AG20443 (cell line): ENCODE measurements at places on chromosomes 5 and 9.

- DNase-seq = no peak
Measured at GRCh38 chr5:74476819-74477453, 163.6 kb downstream of the ENC1 start.

DNA sequence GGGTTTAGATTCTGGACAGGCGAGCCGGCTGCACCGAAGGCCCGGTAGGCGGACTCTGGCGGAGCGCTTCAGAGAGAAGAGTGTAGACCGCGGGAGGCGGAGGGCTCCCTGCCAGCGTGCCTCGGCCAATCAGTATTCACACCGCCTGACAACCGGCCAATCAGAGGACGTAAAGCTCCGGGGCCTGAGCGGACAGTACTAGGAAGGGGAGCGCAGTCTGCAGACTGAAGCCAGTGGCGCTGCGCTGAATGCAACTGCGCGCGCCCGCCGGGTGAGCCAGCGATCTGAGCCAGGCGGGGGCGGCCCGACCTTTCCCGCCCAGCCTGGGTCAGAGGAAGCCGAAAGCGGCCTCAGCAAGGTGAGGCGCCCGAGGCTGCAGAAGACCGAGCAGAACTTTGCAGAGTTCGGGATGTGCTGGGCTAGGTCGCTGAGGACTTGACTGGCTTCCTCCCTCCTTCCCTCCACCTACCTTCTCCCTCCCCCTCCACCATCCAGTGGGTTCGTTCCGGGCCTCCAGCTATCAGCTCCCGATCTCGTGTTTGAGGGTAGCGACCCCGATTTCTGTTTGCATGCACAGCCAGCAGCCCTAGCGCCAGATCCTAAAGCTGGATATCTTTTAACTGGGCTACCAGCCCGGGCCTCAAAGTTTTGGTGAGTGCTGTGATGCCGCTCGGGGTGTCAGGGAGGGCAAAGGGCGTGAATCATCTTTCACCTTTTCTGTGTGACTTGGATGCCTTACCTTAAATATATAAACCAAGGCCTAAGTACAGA lies at the start of gene DMRT2:
Gene DMRT2, plus strand, starts transcription at position 233 of the 771 bp plus-strand sequence. CDS start 1,257 bp downstream, outside the sequence.
- peak; percentile 44 for DNase-seq

GRCh38 chr9:13596383-13596970 lies 317.0 kb upstream of the MPDZ start:
- no peak for DNase-seq

DNA sequence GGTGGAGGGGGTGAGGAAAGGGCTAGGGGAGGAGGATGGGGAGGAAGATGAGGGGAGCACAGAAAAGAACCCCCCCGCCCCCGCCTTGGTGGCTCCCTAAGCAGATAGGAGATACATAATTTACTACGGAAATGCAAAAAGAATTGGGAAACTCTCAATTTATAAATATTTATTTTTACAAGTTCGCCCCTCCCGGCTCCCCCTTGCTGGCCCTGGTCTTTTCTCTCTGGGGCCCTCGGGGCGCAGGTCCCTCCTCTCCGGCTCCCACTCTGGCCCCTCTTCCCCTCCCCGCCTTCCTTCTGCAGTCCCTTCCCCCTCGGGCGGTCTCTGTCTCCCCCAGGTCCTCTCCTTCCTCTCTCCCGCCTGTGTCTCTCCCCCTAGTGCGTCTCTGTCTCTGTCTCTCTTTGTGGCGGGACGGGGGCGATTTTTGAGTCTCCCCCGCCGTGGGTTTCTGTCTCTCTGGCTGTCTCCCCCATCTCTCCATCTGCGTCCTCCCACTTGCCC lies 173.6 kb upstream of the IER5L start:
- DNase-seq = no peak

- DNase-seq = no peak
Measured at GRCh38 chr5:42495914-42496313, 72.7 kb downstream of the GHR start.

GRCh38 chr9:14529629-14530028 lies 163.6 kb downstream of the ZDHHC21 start:
- no peak for DNase-seq

GRCh38 chr9:6214903-6215302 lies 704 bp upstream of the IL33 start:
- DNase-seq = no peak

DNA sequence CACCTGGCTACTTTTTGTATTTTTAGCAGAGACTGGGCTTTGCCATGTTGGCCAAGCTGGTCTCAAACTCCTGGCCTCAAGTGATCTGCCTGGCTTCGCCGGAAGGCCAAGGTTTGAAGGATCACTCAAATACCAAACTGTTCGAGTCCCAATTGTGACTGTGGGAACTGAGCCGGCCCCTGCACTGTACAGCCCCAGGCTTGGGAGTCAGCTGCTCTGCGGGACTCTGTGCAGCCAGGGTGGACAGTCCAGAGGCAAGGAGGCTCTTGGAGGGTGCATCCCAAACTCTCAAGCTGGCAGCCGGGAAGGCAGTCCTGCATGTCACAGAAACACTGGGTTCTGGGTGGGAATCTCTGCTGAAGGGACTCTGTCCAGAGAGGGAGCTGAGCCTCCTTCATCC lies 109.0 kb downstream of the ENTREP1 start:
- no peak for DNase-seq

DNA sequence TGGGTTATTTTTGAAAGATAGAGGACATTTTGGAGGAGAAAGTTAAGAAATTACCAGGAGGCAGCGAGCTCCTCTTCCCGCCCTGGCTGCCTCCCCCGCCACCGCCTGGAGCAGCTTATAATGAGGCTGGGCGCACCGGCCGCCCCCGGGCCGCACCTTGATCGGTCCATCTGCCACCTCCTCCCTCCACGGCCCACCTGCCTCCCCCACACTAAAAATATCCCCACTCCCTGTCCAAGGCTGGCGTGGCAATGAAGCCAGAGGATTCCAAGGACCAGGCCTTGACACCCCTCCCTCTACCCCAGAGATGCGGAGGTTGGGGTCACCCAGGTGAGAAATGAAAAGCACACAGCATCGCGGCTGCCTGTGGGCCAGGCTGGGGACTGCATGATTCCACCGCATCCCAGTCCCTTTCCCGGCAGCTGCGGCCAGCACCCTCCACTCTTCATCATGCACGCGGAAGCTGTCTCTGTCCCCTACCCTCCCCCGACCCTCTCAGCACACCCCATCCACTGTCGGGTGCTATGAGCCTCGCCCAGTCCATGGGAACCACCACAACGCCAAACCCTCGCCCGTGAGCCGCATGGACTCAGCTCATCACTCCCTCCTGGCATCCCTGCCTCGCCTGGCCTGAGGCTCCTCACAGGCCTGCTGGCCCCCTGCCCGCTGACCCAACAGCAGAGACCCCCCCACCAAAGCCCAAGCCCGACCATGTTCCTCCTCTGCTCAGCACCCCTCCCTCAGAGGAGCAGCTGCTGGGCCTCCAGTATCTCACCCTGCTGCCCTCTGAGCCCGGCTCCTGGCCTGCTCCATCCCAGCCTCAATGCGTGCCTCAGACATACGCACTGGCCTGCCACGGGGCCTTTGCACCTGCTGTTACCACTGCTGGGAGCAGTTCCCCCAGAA lies 50.0 kb downstream of the SARDH start:
- no peak for DNase-seq

- DNase-seq = no peak
Measured at GRCh38 chr5:167358868-167359492, 932.5 kb upstream of the WWC1 start.

- no peak for DNase-seq
Measured at GRCh38 chr5:82802954-82803353, 274.2 kb downstream of the TMEM167A start.

DNA sequence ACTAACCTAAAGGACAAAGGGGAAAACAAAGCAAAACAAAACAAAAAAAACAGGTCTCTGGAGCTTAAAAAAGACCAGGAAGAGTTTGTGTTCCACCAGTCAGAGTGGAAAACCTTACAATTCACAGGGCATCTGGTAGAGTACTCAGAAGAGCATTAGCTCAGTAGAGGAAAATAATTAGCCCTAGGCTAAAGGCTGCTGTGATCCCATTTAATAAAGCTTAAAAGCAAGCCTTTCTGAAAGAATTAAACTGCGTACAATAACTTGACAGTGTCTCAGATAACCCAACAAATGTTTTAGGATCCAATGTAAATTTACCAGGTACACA lies 7.3 kb downstream of the ECM2 start:
- DNase-seq = no peak

GRCh38 chr9:91676046-91676445 lies 252.4 kb upstream of the NFIL3 start:
- no peak for DNase-seq

GRCh38 chr5:134477462-134478245 lies 47.8 kb upstream of the JADE2 start:
- no peak for DNase-seq

DNA sequence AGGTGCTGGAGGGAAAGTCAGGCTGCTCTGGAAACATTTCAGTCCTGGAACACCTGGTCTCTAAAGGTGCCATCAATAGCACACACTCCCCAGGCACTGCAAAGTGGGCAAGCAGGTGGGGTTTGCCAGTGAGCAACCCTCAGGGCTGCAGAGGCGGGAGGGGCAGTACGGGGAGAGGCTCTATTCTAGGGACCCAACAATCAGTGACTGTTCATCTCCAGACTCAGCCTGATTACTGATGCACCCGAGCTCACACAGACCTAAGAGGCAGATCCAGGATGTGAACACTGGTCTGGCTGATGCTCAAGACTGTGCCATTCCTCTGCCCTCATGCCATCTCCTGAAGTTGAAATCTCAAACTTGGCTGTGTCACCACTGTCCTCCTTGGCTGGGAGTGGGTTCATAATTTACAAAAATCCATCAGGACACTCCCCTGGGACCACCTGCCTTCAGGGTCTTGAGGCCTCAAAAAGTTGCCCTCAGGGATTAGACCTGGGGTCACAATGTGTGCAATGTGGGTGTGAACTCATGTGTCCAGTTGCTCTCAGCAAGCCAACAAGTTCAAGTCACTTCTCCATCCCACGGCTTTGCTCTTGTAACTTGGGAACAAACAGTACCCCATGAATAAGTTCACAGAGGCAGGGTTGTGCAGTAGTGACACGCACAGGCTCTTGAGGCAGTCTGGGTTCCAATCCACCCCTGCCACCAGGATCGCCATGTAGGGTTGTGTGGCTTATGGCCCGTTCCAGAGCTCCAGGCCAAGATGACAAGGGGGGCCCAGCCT lies 19.9 kb upstream of the KCNMB1 start:
- DNase-seq = no peak

DNA sequence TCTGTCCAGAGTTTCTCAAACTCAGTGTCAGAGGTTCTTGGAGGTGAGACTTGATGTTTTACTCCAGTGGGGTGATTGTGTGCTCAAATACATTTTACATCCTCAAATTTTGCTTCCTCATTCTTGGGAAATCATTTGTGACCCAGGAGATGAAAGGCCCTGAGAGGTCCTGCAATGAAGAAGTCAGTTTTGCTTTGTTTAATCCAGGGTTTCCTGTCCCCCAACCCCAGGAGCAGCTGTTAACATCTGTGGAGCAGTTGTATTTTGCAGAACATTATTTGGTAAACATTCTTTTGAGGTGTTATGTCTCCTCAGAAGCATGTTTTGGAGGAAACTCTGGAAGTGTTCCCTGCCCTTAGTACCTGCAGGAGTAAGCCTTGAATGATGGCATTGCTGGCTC lies 59.8 kb downstream of the DAB2IP start:
- DNase-seq = no peak

DNA sequence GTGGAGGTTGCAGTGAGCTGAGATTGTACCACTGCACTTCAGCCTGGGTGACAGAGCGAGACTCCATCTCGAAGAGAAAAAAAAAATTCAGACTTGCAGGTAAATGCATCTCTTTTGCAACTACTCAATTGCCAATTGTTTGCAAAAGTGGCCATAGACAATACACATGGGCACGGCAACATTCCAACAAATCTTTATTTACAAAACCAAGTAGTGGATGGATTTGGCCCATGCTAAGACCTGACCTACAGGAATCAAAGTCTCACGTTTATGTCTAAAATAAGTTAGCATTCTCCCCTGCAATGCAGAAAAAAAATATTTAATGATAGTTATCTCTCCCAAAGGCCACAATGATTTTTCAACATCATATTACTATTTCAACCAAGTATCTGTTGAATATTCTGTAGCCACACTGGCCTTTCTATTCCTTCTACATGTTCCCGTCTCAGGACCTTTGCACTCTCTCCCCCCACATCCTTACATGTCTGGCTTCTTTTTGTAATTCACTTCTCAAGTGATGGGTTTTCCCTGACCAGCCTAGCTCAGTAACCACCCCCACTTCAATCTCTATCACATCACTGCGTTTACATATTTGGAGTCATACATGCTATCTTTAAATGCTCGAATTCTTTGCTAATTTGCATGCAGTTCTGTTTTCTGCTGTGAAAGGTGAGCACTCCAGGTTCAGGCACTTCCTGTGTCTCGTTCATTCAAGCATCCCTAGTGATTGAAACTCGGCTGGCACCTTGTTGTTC lies 54.2 kb downstream of the FNBP1 start:
- no peak for DNase-seq

DNA sequence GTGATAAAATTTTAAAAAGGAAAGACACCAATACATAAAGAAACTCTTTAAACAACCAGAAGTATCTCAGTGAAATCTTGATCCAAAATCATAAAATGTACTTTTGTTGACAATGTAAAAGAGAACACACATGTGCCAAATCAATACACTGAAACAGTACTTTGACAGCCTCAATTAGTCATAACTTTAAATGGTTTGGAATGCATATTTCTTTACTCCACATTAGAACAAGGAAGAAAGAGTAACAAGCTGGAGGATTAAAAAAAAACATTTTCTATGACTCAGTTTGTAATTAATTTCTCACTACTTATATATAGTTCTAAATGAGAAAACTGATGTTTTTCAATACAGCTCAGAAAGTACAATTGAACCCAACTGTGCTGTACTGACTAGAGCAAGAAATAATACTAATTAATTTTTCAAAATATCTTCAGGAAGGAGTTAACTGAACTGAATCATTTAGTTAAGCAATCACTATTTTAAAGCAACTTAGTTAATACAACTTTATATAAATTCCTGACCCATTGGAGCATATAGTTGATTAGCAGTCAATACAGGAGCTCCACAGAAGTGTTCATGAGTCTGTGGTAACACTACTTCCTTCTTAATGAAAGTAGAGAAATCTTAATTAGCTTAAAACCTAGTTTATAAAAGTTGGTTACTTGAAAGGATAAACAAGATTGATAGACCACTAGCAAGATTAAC lies 101.0 kb downstream of the NR3C1 start:
- no peak for DNase-seq

DNA sequence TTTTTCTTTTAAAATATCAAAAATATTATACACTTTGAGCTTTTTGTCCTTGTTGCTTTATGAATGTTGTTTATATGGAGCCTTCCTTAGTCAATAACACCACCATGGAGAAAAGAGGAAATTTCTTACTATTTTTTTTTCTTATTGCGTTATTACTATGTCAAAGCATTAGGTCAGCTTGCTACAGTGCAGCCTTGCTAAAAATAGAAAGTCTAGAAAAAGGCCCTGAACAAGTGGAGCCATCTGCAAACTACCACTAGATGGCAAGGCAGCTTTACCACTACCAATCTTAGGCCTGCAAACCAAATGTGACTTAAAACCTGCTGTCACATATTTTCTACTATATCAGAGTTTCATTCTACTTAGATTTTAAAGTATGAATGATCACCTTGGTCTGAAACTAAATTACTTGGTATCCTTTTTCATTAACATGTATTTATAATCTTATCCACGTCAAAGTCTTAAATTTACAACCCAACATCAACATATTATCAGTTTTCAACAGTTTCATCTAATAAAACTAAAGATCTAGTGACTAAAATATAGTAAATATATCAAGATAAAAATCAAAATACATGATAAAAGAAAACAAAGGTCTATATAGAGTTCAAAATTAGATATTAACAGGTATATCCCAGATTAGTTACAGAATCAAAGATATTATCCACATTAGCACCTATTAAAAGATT lies 113.1 kb upstream of the ACOT12 start:
- DNase-seq = peak; percentile 86
